ENCODE measurements at places on chromosomes 11 and 22.

DNA sequence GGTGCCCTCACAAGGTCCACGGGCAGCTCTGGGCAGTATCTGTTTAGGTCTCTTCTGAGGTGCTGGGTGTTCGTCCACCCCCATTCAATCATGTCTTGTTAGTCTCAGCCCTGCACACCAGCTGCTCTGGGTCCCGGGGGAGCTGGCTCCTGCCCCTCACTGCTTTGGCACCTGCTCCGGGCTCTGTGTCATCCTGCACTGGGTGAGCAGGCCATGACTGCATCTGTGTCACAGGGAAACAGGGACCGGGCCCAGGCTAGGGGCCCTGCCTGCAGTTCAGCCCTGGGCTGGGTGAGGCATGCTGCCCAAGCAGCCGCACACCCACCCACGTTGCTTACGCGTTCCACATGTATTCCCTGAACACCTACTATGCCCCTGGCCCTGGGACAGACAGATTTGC is 43.9 kb downstream of the ELFN2 start:
- no peak for DNase-seq

DNA sequence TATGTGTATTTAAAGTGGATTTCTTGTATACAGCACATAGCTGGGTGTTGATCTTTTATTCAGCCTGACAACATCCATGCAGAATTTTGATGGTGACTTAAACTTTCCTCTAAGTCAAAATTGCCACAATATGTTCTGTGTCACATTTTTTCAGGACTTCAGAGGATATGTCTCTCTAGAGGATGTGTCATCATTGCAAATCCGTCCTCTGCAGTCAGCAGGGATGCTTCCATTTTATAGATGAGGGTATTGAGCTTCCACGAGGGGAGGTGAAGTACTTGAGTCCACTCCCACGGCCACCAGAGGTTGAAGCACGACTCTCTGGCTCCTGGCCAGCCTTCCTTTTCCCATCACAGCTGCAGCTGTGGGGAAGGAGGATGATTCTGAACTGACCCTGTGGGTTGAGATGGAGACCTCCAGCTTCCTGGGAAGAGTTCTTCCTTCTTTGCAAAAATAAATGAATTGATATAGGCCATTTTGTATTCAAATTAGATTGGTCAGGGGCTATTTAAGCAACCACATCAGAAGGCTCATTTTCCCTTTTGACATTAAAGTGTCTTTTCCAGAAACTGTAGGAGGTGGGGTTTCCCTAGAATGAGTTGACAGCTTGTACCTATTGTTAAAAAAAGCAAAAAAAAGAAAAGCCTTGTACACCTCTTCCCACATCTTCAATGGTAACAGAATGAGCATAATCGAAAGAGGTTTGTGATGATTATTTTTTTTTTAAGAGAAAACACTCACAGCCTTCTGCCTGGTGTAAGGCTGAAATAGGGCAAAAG is 55.2 kb upstream of the MYEOV start:
- no peak for DNase-seq

DNA sequence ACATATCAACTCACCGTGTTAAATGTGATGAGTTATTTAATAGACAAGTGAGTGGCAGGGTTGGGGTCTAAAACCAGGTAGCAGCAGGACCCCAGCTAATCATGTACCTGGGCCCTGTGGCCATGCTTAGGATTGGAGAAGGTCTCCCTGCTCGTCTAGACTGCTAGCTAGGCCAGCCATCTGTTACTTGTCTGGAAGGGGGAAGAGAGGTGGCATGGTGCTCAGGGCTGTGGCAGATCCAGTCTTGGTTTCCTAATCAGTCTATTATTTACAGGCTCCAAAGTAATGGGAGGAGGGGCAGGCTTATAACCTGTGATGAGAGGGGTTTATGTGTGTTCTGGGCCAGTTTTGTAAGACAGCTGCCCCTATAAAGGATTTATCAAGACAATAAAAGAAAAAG is 105.9 kb downstream of the NTM start:
- no peak for DNase-seq

DNA sequence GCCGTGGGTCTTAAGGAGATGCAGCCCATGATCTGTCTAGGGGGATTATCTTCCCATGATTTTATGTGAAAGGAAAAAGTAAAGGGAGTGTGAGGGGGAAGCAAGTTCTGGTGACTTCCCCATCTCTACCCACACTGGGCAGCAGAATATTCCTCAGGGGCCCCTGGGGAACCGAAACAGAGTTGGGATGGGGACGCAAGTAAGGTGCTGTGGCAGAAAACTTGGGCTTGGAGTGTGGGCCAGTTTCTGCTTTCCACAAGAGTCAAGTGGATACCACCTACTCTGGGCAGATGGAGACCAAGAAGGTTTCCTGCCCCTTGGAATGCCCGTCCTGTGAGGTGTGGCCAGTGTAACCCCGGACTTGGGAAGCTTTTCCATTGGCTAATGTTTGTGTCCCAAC is 64.4 kb downstream of the SGSM3 start:
- no peak for DNase-seq

GRCh38 chr11:118223992-118224391 is 819 bp downstream of the JAML start:
- peak; percentile 56 for DNase-seq

GRCh38 chr11:1121331-1121812 is 36.4 kb upstream of the MUC5AC start:
- no peak for DNase-seq

GRCh38 chr22:38921120-38921519 is 36.3 kb upstream of the APOBEC3A start:
- DNase-seq = no peak

- DNase-seq = no peak
These were observed 76.8 kb upstream of the YWHAH start for GRCh38 chr22:31867386-31868153.

GRCh38 chr11:10456519-10456918 is 1.5 kb downstream of the AMPD3 start:
- DNase-seq = no peak

GRCh38 chr11:12528487-12528886 is 145.7 kb upstream of the TEAD1 start:
- no peak for DNase-seq

- DNase-seq = no peak
These were observed 46.8 kb downstream of the MACROD1 start for GRCh38 chr11:64118876-64119665.

GRCh38 chr11:71843858-71844257 is 10.9 kb downstream of the DEFB108B start:
- DNase-seq = no peak

DNA sequence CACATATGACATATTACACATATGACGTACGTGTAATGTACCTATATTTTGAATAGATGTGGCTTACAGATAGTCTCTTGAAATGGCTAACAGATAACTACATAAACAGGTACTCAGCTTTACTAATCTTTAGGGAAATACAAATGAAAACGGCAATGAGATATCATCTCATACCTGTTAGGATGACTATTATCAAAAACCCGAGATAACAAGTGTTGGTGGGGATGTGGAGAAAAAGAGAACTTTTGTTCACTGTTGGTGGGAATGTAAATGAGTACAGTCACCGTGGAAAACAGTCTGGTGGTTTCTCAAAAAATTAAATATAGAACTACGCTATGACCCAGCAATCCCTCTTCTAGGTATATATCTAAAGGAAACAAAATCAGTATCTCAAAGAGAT is 247.6 kb downstream of the ETS1 start:
- DNase-seq = no peak

- DNase-seq = no peak
These were observed 34.2 kb downstream of the SOX6 start for GRCh38 chr11:16322190-16322589.

- DNase-seq = no peak
These were observed 89.7 kb downstream of the EFCAB6 start for GRCh38 chr22:43722444-43722843.

GRCh38 chr11:11401960-11402535 is 49.0 kb upstream of the CSNK2A3 start:
- DNase-seq = no peak

DNA sequence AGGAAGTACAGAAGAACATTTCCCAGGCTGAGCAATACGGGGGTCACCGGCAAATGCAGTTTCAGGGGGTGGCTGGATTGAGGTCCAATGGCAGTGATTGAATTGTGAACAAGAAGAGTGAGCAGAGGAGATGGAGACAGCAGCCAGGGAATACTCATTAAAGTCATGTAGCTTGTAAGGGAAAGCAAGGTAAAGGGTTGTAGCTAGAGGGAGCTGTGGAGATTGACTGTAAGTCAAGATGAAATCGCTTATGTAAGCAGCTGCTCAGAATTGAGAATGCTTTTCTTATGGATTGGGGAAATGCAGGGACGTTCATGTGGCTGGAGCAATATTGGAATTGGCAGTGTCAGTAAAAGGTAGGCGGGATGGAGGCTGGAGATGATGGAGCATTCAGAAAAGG is 111.4 kb upstream of the TBCEL start:
- no peak for DNase-seq

- no peak for DNase-seq
These were observed 315.6 kb downstream of the RAB38 start for GRCh38 chr11:87859636-87860035.

DNA sequence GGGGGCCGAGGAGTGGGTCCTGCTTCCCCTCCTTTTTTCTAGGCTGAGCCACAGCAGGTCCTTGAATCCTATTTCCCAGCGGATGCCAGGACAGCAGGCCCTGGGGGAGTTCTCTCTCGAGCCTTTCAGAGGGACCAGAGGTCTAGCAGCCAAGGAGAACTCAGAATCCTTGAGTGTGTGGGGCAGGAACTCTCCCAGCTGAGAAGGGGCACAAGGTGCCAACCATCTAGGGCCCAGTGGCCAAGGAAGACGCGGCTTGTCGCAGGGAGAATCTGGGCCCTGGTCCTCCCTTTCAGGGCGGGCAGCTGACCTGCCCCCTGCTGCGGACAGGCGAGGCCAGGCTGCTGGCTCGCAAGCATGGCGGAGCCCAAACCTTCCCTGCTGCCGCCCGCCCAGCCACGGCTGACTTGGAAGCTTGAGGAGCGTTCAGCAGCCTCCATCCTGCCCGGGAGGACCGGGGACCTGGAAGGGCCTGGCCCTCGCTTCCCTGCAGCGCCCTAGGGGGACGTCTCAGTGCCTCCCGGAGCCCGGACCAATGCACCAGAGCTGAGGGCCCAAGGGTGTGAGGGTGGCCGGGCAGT is 972 bp upstream of the TSSC4 start:
- DNase-seq = no peak

DNA sequence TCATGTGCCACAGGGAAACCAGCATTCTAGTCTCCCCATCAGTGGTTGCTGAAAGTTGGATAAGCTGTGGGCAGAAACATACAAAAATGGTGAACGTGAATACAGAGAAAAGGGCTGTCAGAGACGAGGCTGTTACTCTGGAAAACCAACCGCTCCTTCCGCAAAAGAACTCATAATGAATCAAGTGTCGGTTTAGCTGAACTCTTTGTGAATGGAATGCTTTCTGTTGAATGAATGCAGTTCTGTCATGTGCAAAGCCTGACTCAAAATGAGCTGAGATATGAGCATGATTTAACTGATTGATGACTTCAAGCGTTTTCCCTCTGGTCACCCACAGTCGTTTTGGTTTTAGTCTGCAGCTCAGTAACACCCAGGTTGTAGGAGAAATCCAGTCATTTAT is 298.3 kb downstream of the ETS1 start:
- peak; percentile 38 for DNase-seq

- no peak for DNase-seq
These were observed 4.4 kb downstream of the EP300 start for GRCh38 chr22:41096841-41097240.

- DNase-seq = no peak
These were observed 1.7 kb downstream of the SHISA8 start for GRCh38 chr22:41913040-41913719.

DNA sequence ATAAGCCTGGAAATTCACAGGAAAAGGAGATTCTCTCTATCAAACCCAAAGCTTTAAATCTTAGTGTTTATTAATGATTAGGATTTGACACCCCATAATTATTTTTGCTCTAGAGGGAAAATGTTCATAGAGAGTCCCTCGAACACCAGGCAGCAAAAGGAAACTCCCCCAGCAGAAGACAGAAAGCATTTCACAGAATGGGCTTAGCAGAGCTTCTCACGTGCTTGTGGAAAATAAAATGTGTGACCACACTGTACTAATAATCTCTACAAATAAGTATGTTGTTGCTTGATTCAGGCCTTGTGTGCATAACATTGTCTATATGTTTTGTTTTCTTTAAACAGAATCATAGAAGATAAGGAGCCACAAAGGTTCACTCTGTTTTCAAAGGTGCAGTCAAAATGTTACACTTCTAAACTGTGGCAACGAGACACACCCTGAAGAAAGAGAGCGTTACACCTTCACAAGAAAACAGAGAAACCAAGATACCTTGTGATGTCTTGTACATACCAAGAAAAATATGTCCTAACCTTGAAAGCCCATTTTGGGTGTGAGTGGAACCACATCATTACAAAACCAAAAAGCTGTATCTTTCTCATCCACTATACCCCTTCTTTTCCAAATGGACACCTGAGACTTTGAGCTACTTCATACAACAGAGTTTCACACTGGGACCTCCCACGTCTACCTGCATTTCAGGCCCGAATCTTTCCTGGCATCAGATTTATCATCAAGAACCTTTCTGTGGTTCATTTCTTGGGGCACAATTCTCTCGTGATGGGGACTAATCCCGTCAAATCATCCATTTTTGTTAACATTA is 282.5 kb downstream of the ETS1 start:
- DNase-seq = peak; percentile 59

DNA sequence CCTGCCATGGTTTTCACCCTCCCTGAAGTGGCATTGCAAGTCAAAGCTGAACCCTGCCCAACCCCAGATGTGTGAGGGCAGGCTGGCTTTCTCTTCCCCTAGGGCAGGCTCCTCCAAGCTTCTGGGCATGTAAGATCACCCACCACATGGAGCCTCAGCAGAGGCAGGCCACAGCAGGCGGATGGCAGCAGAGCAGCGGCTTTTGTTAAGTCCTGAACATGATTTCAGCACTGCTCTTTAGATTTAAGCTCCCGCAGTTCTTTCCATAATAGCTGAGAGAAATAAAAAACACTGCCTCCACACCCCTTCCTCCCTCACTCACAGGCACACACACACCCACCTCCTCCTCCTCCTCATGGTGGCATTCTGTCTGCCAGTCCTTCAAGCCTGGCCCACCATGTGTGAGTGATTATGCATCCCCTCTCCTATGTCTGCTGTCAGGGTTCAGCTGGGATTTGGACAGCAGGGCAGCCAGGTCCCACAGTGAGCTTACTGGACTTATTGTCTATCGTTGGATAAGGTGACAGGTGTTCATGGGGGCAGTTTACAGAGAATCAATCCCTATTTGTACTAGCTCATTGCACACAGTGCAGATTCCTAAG is 5.0 kb upstream of the NTM start:
- DNase-seq = no peak
